ENCODE measurements at places on chromosomes 1 and 21.

GRCh38 chr1:171646249-171646560 is 6.3 kb downstream of the MYOC start:
- DNase-seq: no peak

DNA sequence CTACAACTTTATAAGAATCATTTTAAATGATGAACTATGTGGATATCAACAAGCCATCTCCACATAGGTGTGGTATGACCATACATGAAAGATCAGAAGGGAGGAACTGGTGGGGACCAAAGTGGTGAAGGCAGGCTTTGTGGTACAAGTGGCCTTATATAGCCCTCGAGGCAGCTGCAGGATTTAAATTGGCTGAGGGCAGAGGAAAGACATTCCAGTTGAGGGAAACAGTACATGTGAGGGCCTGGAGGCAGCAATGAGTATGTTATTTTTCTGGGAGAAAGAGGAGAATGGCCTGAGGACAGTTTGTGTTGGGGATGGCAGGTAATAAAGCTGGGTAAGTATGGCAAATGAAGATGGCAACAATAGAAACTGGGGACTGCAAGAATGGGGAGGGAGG is 17.1 kb downstream of the OSCP1 start:
- no peak for DNase-seq

GRCh38 chr1:232221802-232222499 is 408.0 kb downstream of the SIPA1L2 start:
- no peak for DNase-seq

GRCh38 chr1:213987422-213987926 is 299 bp upstream of the PROX1 start:
- DNase-seq: peak; percentile 83

- DNase-seq: no peak
Observed at GRCh38 chr1:169003864-169004516, 102.5 kb upstream of the ATP1B1 start.

GRCh38 chr1:62781841-62782543 is 1.9 kb upstream of the ATG4C start:
- DNase-seq: no peak

GRCh38 chr21:34598931-34599400 is 15.9 kb downstream of the RCAN1 start:
- no peak for DNase-seq

DNA sequence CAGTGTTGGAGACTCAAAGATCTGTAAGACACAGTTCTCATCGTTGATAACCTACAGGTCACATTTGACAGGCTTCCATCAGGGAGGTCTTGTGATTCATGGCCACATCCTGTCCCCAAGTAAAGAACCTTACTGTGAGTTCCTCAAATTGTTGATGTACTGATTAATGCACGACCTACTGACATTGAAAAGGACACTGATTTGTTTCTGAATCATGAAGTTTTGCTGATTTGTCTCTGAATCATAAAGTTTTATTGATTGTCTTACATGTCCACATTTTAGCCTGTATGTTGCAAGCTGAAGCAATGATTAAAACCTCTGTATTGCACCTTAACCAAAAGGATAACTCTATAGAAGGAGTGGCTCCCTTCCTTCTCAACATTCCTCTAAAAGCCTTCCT is 476.3 kb upstream of the RUNX1 start:
- DNase-seq: no peak

GRCh38 chr1:30110846-30111245 is 612.5 kb downstream of the MATN1 start:
- DNase-seq: no peak

GRCh38 chr1:222547944-222548671 is at the start of gene HHIPL2:
HHIPL2 (minus strand) TSS chr1:222548104; CDS start chr1:222548044, 60 bp downstream.
- no peak for DNase-seq

DNA sequence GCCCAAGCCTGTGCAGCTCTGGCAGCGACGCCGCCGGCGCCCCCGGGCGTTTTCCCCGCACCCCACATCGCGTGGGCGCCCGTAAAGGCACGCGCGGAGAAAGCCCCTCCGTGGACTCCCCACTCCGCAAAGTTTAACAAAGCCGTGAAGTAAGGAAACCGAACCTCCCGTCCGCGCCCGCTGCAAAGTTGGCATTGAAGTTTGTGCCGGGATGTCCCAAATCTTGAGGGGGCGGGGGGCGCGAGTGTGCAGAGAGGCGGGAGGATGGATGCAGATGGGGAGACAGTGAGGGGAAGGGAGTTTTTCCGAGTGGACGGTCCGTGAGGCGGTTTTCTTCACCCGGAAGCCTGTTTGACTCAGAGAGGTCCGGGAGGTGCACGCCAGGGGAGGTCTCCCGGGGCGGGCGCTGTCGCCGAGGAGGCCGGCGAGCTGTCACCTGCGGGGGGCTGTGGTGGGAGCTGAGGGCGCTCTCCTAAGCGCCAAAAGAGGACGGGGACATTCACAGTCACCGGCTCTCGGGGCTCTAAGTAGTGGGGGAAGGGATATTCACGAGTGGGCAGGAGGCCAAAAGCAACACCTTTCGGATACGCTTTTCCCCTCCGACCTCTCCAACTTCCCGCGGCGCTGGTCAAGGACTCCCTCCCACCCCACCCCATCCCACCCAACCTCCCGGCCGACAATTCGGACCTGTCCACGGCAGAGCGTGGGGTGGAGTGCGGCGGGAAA is 1.3 kb downstream of the WLS start:
- peak; percentile 16 for DNase-seq

DNA sequence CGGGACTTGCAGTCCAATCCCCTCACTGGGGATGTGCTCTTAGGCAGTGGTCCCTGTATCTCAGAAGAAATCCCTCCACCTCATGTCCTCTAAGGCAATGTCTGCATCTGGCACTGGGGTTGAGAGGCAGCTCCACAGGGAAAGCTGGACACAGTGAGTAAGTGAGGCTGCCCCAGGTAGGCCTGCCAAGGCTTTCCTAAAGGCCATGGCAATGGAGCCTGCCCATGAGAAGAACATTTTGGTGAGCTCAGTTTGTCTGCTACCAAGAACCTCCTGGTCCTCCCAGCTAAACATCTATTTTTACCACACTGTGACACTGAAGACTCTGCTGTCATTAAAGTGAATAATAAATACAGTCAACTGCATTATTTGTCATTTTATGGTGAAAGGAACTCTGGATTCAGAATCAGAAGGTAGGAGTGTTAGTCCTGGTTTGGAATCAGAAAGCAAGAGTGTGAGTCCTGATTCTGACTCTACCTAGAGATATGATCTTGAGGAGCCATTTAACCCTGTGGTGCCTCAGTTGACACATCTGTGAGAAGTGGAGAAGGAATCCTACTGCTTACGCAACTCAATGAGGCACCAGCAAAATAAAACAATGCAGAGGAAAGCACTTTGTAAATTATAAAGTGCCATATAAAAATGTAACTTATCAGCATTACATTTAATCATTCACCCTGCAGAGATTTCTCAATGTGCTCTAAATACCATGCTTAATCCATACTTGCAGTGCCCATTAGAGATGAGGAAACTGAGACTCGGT is 41.0 kb downstream of the TBX15 start:
- DNase-seq: no peak

GRCh38 chr1:157724537-157725220 is 24.1 kb upstream of the FCRL3 start:
- DNase-seq: no peak

DNA sequence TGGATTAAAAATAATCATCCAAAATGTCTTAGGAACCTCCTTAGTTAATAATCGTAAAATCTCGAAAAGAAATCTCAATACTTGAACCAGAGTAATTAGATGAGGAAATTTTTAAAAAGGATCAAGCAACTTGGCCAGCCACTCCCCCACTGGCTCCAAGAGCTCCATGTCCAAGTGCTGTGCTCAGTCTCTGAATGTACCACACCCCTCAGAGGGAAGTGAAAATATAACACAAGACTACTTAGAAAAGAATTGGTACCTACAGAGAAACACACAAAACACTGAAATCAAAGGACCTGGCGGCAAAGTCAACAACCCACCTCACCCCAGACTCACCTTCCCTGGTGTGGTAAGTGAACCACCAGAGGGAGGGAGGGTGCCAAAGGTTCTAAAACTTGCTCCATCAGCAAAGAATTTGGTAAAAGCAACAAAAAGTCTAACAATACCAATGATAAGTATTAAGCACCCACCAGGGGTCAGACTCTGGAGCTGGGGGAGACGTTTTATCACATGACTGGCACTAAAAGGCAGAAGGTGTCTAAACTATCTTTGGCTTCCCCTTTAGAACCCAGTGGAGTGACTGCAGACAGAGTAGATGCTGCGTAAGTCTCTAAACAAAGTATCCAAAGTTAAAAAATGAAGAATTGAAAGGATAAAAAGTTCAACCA is 14.0 kb downstream of the LBR start:
- DNase-seq: no peak

GRCh38 chr1:67956116-67956515 is 94.3 kb downstream of the DIRAS3 start:
- DNase-seq: no peak

GRCh38 chr1:54136963-54137533 is 15.8 kb downstream of the CDCP2 start:
- no peak for DNase-seq

GRCh38 chr1:165075725-165076370 is 280.7 kb downstream of the LMX1A start:
- no peak for DNase-seq

DNA sequence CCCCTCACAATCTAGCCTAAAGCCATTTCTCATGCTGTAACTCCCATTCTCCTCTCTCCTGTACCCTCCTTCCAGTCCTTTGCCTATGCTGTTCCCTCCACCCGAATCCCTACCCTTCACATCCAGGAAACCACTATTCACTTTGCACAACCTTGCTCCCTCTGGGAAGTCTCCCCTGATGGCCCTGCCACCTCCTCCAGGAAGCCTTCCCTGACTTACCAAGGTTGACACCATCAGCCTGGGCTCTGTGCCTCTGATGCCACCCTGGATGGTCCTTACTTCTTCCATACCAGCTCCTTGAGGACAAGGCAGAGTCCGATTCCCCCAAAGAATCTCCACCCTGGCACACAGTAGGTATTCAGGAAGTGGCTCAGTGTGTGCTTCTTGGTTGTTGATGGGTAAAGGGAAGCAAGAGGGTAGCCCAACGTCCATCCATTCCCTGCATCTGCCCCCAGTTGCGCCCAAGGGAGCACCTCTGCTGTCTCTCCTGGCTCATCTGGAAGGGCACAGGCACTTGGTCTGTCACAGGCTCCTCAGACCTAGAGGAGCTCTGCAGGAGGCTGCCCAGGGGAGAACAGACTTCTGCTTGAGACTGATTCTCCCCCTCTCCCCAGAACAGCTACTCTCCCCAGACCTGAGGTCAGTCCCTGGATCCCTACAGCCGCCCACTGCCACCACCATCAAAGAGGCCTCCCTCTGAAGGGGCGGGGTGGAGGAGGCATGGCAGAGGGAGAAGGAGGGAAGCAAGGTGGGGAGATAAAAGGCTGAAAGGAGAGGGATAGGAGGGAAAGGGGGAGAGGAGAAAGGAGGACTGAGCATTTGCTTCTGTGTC is 36.1 kb upstream of the ZC3H12A start:
- DNase-seq: no peak

- no peak for DNase-seq
Observed at GRCh38 chr1:48652334-48652733, 124.4 kb downstream of the BEND5 start.

DNA sequence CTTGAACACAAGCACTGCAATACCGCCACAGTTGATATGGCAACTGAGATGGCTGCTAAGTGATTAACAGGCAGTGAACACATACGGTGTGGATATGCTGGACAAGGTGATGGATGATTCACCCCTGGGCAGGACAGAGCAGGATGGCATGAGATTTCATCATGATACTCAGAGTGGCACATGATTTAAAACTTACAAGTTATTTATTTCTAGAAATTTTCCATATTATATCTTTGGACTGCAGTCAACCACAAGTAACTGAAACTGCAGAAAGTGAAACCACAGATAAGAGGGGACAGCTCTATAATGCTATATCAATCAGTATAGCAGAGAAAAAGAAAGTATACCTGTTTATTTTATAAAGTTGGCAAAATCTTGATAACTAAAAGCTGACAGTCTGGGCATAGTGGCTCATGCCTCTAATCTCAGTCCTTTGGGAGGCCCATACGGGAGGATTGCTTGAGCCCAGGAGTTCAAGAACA is 47.9 kb downstream of the PHACTR4 start:
- no peak for DNase-seq

- no peak for DNase-seq
Observed at GRCh38 chr1:158020259-158020885, 26.9 kb downstream of the KIRREL1 start.

- no peak for DNase-seq
Observed at GRCh38 chr1:88228114-88228513, 456.0 kb upstream of the PKN2 start.

DNA sequence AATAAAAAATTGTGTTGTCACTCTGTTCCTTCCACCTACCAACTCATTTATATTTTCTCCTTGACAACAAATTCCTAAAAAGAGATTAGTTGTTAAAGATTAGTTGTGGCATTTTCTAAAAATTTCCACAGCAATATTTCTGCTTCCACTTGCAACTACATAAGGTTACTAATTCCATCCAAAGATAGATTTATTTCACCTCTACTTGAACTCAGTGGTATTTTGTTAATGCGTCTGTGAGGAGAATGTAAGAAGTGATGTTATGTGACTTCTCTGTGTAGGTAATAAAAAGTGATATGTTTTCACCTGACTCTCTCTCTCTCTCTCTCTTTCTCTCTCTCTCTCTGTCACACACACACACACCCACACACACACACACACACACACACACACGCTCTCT is 1104.8 kb downstream of the AMY1C start:
- no peak for DNase-seq

DNA sequence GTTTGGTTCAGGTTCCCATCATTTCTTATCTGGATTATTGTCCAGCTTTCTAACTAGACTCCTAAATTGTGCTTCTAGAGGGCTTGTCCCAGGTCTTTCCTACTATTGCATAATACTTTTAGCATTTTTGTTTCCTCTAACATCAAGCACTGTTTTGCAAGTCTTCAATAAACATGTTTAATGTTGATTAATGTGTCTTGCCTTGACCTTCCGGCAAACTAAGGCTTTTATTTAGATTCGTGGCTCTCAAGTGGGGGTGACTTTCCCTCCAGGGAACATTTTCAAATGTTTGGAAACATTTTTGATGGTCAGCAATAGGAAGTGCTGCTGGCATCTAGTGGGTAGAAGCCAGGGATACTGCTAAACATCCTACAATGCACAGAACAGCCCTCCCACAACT is 90.7 kb downstream of the RPE65 start:
- DNase-seq: no peak

- no peak for DNase-seq
Observed at GRCh38 chr1:51714374-51715019, 97.6 kb downstream of the OSBPL9 start.

DNA sequence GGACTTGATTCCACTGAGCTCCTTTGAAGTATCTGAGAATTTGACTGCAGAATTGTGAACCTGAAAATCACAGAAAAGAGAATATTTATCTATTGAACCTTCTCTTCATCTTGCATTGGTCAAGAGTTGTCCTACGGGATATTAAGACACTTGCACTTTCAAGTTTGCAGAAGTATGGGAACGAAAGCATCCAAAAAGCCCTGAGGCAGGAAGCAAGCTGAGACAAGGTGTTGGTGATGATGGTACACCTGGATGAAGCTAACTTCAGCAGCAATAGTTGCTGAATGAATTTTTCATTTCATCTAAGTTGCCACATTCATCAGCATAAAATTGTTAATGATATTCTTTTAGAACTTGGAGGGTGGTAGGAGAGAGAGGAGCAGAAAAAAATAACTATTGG is 686.6 kb upstream of the ADAMTS5 start:
- DNase-seq: no peak

- no peak for DNase-seq
Observed at GRCh38 chr1:157132616-157133167, 5.5 kb downstream of the ETV3 start.
